ENCODE measurements at places on chromosomes 12 and 14. TPM values are rescaled to one million over a fixed set of nuclear protein-coding genes. Genes with fewer than 3 reads are reported as not detected.

The TMED8 gene
- 1.9 TPM for polyA plus RNA-seq

The SLCO1B1 gene
- polyA plus RNA-seq, result not detected

The KCNC2 gene
- not detected for polyA plus RNA-seq

The KLRC4 gene
- 0.06 TPM for polyA plus RNA-seq

The CCDC38 gene
- polyA plus RNA-seq, result not detected

DNA sequence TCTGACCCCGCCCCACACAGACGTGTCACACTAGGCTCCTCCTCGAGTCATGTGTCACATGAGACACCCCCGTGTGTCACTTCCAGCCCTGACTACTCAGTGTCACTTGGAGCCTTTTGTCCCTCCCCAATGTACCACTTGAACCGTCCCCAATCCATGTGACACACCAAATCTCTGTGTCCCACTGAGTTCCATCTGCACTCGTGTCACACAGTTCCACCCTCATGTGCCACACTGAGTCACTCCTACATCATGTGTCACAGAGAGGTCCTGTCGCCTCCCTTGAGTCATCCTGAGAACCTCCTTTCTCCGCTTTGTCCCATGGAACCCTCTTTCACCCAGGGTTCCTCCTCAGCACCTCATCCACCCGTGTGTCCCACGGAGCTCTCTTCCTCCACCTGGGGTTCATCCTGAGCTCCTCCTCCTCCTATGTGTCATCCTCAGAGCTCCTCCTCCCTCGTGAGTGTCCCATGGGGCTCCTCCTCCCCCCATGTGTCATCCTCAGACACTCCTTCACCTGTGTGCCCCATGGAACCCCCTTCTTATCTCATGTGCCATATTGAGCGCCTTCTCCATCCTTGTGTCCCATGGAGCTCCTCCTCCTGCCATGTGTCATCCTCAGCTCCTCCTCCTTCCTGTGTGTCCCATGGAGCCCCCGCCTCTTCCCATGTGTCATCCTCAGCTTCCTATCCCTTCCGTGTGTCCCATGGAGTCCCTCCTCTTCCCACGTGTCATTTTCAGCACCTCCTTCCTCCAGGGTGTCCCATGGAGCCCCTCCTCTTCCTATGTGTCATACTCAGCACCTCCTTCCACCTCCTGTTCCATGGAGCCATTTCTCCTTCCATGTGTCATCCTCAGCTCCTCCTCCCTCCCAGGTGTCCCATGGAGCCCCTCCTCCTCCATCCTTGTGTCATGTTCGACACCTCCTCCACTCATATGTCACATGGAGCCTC is 32.0 kb downstream of the RTL1 start:
- DNase-seq, result no peak

DNA sequence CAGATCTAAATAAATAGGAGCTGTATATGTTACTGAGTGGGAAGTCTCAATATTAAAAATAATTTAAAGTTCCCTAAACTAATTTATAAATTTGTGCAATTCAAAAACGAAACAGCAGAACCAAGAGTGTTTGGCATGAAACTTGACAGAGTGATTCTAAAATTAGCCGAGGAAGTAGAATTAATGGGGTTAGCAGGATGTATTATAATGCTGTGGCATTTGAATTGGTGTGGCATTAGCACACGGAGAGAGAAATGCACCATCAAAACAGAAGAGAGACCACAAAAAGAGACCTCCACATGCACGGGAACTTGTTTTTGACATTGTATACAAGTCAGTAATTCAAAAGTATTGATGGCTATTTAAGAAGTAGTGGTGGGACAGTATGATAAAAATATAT is 366.0 kb upstream of the RGS6 start:
- peak; percentile 23 for DNase-seq

DNA sequence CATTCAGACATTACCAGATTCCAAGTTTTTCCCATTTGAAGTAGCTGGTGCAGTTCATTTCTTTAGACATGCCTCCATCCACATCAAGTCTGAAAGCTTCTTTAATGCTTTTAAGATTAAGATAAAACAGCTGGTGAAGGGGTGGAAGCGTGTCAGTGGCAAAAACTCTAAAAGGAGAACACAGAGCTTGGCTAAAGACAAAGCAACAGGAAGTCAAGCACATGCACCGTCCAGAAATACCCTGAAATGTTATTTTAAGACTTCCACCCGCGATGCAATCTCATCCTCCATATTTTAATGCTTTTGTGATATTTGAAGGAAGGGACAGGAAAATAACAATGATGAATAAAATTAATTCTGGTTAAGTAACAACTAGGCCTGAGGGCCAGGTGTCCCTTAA is 31.8 kb downstream of the PPM1H start:
- DNase-seq, result no peak

DNA sequence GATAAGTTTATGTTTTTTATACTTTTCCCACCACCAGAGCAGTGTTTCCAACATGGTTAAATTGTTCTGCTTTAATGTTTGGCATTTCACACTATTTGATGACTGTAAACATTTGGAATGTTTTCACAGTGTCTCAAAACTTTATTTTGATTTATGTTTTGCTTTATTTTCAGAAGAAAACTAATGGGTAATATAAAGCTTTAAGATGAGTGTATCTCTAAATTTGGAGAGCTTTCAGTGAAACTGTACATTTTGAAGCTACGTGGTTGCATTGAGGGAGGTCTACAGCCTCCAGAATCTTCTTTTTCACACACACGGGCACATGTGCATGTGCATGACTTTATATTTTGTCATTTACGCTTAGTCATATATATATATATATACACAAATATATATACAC is 10.7 kb downstream of the BICD1 start:
- no peak for DNase-seq

GRCh38 chr14:78228702-78229327 is 58.6 kb downstream of the NRXN3 start:
- no peak for DNase-seq

GRCh38 chr12:20578142-20578541 is 117.0 kb upstream of the SLCO1C1 start:
- no peak for DNase-seq

GRCh38 chr12:3018284-3019004 is 58.7 kb upstream of the TSPAN9 start:
- DNase-seq, result no peak

GRCh38 chr14:68145036-68145435 is 325.5 kb downstream of the RAD51B start:
- peak; percentile 75 for DNase-seq

DNA sequence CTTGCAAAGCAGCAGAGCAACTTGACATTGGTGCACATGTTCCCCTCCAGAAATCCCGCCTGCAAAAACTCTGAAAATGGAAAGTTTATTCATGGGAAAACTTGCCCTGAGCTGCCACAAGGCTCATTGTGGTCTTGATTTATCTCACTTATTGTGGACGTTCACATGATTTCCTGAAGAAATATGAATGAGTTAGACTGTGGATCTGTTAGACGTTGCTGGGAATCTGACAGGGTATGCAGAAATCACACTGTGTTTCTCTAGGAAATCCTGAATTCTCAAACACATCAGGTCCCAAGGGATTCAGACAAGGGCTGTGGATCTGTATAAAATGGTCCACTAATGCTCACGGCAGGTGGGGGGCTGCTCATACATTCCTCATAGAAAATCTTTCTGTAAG is 72.2 kb downstream of the EID3 start:
- no peak for DNase-seq

DNA sequence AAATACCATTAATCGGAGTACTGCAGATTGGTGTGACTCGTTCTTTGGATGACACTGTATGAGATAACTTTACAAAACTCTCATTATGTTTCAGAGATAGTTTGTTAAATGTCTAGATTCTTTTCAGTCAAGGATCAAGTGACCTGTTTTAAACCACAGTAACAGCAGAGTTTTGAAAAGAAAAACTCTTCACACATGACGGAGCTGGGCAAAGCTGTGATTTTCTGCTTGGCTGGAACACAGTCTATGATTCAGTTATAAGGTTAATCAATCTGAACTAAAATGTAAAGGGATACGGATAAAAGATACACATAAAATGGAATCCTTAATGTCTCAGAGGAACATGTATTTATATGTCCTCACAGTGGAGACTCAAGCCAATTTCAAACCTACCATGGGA is 573.2 kb downstream of the PRKD1 start:
- DNase-seq, result no peak
